ENCODE measurements at places on chromosomes 3 and 15.

GRCh38 chr15:47548231-47548630 is 169.1 kb upstream of the SEMA6D start:
- DNase-seq = no peak

GRCh38 chr3:5731100-5731499 is 543.6 kb downstream of the EDEM1 start:
- DNase-seq = peak; percentile 3

- DNase-seq = no peak
Measured at GRCh38 chr15:42356851-42357250, 2.5 kb upstream of the CAPN3 start.

GRCh38 chr15:91704343-91704742 is 149.2 kb upstream of the SLCO3A1 start:
- DNase-seq = no peak

DNA sequence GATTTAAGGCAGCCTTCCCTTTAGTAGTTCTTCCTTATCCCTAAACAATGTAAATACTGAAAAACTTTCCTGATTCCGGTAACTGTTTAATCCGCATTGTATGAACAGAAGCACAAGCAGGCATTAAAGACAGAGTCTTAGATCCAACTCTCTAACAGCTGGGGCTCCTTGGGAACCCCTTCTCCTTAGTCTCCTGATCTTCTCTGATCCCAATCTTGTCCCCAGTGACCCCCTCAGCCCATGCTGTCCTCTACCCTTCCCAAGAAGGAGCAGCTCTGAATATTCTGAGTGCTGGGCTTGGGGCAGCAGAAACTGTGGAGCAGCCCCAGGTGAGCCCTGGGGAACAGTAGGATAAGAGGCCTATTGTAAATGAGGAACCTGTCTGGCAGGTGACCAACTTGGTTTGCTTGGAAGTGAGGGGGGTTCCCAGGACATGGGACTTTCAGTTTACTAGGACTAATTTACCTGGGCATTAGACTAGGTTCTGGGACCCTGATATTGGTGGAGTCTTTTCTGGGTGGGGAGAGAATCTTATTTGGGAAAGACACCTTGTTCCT is 13.0 kb upstream of the SLC30A4 start:
- no peak for DNase-seq

DNA sequence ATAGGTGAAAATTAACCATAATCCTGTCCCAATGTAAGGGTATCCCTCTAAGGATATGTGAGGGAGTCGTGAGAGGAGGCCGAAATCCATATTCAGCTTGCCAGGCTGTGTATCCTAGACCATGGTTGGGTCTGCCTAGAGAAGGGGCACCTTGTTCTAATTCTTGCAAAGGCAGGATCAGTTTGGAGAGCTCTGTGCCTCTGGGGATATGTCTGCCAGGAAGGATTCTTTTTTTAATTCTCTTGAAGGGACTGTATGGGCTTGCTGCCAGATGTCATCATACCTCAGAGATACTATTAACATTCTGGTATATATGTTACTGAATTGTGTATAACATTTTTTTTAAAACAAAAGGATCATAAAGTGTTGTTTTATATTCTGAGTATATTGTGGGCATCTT is 2.4 kb downstream of the ATP1B3 start:
- DNase-seq = no peak

DNA sequence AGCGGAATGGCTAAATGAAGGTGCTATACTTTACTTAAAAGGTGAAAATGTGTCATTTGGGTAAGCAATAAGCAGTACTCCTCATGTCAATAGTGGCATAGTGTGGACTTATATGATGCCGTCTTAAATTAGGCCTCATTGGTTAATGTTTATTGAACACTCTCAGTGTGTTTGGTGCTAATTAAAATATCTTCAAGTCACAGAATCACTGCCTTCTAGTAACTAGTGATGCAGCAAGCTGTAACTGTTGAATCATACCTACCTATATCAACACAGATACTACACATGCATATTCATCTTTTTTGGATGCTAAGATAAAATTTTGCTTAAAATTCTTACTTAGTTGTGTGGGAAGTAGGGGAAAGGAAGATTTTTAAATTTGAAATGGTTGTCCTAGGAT is 30.7 kb downstream of the ARHGAP31 start:
- DNase-seq = no peak

DNA sequence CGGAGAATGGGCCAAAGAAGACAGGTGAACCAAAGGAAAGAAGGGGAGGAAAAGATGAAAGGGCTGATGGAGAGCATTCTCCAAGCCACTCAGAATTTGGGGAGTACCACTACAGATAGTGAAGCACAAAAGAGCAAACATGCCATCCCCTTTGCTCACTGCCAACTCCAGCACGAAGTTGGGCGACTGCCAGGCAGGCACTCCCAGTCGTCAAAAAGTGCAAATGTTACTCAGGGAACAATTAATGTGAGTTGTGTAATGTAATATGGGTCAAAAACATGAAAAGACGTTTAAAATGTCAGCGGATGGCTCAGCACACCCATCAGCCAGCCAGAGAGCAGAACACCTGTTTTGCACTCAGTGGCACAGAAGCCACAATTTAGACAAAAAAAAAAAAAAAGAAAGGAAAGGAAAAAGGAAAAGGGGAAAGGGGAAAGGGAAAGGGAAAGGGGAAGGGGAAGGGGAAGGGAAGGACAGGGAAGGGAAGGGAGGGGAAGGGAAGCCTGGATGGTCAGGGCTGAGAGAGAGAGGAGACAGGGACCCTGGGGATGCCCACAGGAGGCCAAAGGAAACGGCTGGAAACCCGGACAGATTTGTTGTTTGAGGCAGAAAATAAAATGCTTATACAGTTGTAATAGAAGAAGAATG is 82.7 kb downstream of the COL8A1 start:
- DNase-seq = no peak

- no peak for DNase-seq
Measured at GRCh38 chr3:148950806-148951205, 40.5 kb upstream of the GYG1 start.

DNA sequence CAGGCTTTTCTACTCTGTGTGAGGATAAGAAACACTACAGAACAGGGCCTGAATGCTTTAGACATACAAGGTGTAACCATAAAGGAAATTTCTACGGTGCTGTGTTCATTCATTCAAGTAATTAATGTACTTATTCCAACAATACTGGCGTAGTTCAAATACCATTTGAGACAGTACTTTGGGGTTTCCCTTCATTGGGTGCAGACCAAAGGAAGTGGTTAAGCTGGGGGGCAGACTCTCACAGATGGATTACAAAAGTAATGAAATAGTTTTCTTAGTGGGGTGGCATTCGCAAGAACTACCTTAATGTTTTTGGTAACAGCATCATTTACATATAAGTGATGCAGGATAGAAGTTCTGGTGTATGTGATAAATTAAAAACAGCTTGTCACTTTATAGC is 65.9 kb downstream of the BTD start:
- DNase-seq = no peak

DNA sequence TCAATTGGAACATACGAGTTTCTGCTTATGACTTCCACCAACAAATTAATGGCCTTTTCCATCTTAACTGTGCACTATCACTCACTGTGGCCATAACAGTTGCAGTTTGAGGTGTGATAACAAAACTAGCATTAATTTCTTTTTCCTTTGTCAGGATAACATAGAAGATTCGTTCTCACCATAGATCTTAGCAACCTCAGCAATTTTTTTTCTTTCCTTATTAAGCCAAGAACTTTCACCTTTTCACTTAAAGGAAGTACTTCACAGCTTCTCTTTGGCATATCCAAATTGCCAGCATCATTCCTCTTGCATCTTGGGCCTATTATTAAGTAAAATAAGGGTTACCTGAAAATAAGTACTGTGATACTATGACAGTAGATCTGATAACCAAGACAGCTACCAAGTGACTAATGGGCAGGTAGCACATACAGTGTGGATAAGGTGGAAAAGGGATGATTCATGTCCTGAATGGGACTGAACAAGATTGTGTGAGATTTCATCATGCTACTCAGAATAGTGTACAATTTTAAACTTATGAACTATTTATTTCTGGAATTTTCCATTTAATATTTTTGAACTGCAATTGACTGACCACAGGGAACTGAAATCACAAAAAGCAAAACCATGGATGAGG is 46.6 kb downstream of the CEP70 start:
- no peak for DNase-seq

DNA sequence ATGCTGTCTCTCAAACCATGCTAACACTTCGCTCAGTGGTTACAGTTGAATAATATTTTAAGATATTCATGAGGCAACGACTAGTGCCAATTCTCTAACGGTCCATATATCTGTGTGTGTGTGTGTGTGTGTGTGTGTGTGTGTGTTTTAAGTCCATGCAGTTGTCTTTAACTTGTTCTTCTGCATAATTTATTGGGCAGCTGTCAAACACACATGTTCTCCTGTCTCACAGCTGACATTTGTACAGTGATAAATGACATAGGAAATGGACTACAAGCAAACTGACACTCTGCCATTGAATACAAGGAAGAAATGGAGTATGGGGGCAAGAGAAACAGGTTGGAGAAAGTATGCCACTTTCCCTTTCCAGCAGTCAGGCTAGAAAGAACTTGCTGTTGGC is 172.0 kb downstream of the PDZRN3 start:
- no peak for DNase-seq

DNA sequence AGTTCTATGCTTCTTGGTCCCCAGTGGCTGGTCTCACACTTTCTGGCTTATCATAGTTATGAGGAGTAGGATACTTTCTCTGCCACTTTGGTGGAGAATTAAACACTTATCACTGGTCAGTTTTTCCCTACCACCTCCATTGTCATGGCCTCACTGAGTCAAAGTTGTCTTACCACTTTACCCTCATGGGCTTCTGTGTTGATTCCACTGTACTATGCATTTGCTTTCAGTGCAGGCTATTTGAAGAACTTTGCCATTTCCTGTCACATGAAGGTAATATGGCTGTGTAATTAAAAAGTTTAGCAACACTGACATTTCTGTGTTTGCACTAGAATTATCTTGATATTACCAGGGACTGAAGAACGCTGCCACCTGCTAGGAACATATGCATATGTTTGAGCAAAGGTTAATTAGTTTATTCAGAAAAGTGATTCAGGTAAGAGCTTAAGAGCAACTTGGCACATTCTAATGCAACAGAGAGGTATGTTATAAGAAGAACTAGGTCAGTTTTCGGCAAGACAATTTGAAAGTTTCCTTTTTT is 377.3 kb downstream of the PDCD6IP start:
- no peak for DNase-seq

DNA sequence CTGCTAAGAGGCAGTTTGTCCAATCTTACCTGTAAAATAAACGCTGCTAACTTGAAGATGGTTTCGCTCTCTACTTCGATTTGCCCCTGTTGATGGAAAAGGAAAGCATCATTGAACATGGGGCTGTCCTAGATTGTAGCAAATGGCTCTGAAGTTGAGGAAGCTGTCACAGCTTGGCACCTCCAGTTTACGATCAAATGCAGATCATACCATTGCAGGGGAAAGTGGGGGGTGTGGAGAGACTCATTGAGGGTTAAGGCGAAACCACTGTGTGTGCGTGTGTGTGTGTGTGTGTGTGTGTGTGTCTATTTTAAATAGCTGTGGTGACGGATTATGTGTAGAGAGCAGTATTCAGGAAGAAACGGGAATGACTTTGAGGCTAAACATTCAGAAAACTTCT is 127.6 kb upstream of the LMOD3 start:
- DNase-seq = peak; percentile 84

DNA sequence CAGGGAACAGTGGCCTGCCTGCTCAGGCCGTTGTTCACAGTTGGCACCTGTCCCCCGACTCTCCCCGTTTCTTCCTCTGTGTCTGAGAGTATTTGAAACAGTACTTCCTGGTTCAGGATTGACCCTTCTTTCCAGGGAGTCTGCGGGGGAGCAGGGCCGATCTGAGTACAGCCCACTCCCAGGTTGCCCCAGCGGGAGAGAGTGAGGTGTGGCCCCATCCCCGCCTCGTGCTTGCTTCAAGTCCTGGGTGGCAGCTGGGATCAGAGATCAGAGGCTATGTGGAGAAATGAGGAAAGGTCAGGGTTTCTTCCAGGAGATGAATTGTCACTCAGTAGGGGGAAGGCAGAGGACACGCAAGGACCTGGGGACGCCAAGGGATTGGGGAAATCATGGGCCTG is 6.5 kb upstream of the DLL4 start:
- no peak for DNase-seq

DNA sequence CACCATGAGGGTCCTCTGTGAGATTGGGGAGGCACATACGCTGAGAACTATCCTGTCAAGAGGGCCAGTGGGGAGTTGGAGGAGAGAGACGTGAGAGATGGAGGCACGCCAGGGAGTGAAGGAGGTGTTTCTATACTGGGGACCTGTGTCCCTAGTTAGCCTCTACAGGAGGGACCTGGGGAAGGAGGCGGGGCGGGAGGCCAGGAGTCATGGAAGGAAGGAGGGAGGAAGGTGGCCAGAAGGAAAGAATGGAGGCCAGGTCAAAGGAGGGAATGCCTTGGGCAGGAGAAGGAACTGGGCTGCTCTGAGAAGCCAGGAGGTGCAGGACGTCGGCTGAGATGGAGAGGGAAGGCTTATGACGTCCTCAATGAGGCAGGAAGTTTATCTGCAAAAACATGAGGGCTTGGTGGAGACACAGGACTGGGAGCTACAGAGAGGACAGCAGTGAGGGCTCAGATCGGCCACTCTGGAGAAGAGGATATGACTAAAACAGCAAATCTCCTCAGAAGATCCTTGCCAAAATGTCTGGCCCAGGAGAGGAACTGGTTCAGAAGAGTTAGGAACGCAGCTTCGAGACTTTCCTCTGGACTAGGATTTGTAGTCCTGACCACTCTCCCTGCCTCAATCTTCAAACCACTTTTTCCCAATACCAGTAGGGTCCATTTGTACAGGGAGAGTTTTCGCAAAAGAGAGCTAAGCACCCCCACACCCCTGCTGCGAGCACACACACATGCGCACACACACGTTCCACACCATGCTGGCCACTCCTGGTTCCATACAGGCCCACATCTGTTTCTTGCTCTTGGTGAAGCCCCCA is 59.9 kb downstream of the ADCY5 start:
- no peak for DNase-seq

- no peak for DNase-seq
Measured at GRCh38 chr3:49886922-49887265, 16.8 kb downstream of the MST1R start.

DNA sequence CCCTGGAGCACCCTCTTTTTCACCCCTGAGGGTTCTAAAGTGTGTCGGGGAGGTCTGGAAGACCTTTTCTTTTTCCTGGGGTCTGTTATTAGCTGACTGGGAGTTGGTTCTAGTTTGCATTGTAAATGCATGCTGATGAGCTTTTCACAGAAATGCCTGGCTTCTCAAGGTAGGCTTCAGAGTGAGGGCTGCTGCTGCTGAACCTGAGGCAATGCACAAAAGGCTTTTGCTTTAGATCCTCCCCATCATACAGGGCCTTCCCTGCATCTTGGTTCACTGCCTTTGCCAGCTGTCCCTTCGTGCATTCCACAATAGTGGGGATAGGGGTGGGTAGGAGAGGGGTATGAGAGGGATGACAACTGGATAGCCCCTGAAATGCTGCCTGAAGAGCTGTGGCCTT is 46.6 kb downstream of the FAH start:
- DNase-seq = no peak

- DNase-seq = no peak
Measured at GRCh38 chr15:59143281-59143680, 38.3 kb downstream of the CCNB2 start.

- DNase-seq = no peak
Measured at GRCh38 chr3:73068419-73068818, 7.0 kb downstream of the EBLN2 start.
